ENCODE measurements at places on chromosomes 4 and X.

GRCh38 chr4:137558951-137559350, 26.7 kb upstream of the PCDH18 start:
- no peak for DNase-seq

GRCh38 chr4:126954537-126955291, 678.0 kb upstream of the INTU start:
- DNase-seq: no peak

DNA sequence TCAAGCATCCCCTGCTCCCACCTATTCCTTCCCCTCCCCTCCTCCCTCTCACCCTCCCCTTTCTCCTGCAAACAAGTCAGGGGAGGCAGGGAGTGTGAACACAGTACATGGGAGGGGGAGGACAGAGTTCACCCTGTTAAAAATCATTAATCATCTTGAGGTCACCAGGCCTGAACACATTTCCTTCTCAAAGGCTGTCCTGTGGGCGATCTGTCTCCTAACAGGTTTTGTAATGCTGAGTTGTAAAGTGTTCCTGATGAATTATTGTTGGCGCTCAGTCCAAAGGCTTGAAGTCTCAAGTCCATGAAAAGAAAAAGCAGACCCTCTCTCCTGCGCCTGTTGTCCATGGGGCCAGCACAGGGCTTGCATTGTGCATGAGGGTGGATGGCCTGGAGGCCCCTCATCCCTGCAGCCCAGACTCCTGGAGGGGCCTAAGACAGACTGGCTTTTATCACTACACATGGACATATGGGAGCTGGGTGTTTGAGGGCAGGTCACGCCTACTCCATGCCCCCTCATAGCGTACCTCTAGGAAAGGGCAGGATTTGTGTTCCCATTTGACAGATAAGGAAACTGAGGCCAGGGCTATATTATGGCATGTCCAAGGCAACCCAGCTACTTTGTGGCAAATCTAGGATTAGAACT, 189.1 kb downstream of the RAB28 start:
- DNase-seq: no peak

DNA sequence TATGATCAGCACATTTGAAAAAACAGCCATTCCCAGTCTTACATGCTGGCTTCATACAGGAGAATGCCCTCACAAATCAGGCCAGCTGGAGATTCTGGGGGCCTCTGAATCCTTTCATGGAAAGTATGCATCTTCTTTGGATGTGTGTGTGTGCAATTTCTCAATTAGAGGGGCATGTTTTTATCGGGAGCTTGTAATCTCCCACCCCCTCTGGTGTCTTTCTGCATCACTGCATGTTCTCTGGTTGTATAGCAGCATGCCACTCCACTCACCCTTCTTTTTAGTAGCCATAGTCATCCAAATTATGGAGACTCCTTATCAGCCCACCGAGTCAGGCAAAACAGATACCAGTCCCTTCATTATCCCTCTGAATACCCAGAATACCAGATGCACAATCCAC, 282.2 kb upstream of the SLIT2 start:
- no peak for DNase-seq

- no peak for DNase-seq
Measured at GRCh38 chrX:41313419-41313818, 20.5 kb upstream of the DDX3X start.

- no peak for DNase-seq
Measured at GRCh38 chr4:6987588-6987961, 55.6 kb upstream of the TADA2B start.

DNA sequence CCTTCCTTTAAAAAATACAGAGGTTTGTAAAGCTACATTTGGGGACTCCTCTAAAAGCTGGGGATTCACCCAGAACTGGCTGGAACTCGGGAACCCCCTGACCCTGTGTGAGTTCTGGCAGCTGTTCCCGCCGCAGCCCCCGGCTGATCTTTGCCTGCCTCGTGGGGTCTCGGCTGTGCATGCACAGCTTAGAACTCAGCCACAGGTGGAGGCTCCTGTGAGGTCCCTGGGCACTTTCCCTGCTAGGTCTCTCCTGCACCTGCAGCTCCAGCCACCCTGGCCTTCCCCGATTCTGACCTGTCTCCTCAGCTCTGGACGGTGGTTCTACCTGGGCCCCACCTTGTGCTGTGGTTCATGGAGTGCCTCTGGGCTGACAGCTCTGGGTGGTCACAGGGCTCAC, 48.6 kb upstream of the HGFAC start:
- DNase-seq: no peak

GRCh38 chrX:50853399-50853798, 39.4 kb upstream of the SHROOM4 start:
- DNase-seq: no peak

GRCh38 chr4:112509243-112510141, 6.5 kb downstream of the NEUROG2 start:
- DNase-seq: no peak

- no peak for DNase-seq
Measured at GRCh38 chr4:76920715-76921114, 22.8 kb upstream of the SOWAHB start.

DNA sequence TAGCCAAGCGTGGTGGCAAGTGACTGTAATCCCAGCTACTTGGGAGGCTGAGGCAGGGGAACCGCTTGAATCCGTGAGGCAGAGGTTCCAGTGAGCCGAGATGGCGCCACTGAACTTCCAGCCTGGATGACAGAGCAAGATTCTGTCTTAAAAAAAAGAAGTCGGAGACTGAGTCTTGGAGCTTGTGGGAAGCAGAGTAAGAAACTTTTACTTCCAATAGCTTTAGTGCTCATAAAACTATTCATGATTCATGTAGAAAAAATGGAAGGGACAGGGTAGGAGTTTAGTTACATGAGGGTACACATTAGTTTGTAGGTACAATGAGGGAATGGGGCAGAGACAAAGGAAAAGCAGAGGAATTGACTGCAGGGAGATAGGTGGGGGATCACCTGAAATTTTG, 19.3 kb downstream of the RAP2C start:
- no peak for DNase-seq

- DNase-seq: no peak
Measured at GRCh38 chrX:94830717-94831116, 1156.7 kb downstream of the FAM133A start.

DNA sequence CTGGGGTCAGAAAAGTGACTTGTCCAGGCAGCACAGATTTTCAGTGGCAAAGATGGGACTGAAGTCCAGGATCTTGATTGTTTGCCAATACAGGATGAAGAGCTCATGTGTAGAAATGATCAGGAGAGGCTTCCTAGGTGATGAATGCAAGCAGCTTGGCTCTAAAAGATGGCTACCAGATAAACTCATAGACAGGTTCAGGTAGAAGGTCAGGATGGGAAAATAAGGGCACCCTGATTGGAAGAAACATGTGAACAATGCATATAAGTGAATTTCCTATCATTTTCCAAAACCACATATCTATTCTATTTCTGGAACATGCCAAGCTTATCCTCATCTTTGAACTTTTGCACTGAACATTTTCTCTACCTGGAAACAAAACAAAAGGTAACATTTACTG, 87.7 kb downstream of the FAM13A start:
- no peak for DNase-seq

- DNase-seq: no peak
Measured at GRCh38 chr4:95857761-95858160, 17.9 kb downstream of the PDHA2 start.

DNA sequence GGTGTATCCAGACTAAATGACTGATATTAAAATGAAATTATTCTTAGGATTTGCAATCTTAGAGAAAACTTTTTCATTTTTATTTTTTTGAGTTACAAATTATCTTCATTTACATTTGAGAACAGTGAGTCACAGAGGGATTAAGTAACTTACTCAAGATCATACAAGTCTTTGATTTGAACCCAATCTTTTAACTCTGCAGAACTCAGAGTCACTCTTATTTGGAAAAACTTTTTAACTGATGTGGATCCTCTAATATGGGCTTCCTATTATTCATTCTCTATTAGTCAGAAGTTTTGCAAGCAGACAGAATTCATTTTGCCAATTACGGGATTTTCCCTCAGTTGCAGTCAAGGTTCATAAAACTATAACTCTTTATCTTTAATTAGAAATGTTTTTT, 20.1 kb downstream of the HPRT1 start:
- no peak for DNase-seq

Measured in NCI-H524 treated with DMSO at 0.1 percent for 48 hours (cell line).